Renal pelvis (tissue), 12 donors: ENCODE measurements at places on chromosomes 4 and X. TPM values are rescaled to one million over a fixed set of nuclear protein-coding genes. Genes with fewer than 3 reads are reported as not detected.
A peak's percentile ranks its signal among the peaks of the same experiment; 100 is the strongest.

GRCh38 chrX:153245288-153245731 is 66.2 kb downstream of the MAGEA1 start:
- peak; percentile 17 for DNase-seq

GPR78 gene
- polyA plus RNA-seq = 0.37 TPM

GRCh38 chr4:42915484-42915883 is 23.0 kb downstream of the GRXCR1 start:
- no peak for DNase-seq

- peak; percentile 53 for DNase-seq
Observed at GRCh38 chr4:19693936-19694570, 557.7 kb upstream of the SLIT2 start.

DNA sequence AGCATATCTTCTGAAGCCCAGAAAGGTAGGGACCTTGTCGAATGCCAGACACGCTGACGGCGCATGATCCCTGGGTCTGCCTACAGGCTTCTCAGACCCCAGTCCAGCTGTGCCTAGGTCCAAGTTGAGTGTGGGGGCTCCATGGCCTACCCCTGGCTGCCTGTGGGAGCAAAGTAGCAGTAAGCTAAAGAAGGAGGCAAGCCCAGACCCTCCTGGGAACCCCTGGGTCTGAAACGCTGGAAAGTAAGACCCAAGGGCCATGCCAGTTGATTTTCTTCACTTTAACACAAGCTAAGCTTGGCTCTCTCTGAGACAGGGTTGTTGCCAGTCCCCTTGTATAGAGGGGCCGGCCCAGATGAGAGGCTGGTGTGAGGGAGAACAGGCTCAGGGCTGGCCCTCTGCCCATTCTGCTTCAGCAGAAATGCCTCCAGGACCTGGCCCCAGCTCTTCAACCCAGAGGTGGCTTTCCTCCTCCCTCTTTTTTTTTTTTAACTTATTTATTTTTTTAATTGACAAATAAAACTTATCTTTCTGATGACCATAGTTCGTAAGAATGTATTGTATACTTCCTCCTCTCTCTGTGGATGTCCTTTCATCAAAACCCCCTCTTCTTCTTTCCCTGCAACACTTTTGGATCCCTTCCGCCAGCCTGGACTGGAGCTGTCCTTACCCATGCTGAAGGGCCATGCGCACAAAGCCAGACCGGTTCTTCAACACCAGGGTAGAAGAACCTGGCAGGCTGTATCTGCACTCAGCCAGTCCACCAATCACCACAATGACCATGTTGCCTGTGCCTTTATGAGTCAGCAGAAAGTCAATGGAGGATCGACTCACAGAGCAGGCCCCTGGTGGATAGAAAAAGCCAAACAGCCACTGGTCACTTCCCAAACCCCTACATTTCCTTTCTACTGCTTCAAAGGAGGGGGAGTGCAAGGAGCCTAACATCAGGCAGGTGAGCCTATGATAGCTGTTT is 7.1 kb downstream of the AWAT2 start:
- DNase-seq = no peak

SLC25A5 gene
- 349 TPM for polyA plus RNA-seq

- no peak for DNase-seq
Observed at GRCh38 chr4:55347610-55348228, 1.7 kb downstream of the SRD5A3 start.

IBSP gene
- not detected for polyA plus RNA-seq

DNA sequence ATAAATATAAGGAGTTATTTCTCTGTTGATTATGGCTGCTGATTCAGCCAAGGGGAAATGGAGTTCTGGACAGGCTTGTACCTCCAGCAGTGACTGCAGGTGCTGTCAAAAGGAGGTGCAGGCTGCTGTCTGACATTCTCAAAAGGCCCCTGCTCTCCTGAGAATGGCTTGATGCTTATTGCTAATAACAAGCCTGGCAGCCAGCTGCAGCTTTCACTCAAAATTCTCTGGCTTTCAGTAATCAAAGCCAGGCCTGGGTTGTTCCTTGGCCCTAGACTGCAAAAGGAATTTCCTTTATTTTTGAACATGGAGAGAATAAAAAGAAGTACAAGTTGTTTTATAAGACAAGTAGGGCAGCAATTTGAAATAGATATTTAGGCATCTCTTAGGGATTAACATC is 575.9 kb downstream of the MID1IP1 start:
- no peak for DNase-seq

DNA sequence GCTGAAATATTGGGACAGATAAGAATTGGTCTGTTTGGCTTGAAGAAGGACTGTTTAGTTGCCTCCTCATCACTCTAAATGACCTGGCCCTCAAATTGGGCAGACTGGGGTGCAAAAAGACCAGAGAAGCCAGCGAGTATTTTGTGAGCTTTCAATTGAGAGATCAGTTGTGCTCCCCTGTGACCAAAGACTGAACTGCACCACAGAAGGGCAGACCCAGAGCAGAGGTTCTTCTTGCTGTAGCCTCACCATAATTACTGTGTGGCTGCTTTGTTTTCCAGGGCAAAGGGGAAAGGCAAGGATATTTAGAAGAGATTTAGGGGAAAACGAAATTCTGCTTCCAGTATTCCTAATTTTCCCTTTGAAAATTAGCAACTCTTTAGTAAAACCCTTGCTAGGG is 104.0 kb upstream of the MBNL3 start:
- DNase-seq = no peak

DNA sequence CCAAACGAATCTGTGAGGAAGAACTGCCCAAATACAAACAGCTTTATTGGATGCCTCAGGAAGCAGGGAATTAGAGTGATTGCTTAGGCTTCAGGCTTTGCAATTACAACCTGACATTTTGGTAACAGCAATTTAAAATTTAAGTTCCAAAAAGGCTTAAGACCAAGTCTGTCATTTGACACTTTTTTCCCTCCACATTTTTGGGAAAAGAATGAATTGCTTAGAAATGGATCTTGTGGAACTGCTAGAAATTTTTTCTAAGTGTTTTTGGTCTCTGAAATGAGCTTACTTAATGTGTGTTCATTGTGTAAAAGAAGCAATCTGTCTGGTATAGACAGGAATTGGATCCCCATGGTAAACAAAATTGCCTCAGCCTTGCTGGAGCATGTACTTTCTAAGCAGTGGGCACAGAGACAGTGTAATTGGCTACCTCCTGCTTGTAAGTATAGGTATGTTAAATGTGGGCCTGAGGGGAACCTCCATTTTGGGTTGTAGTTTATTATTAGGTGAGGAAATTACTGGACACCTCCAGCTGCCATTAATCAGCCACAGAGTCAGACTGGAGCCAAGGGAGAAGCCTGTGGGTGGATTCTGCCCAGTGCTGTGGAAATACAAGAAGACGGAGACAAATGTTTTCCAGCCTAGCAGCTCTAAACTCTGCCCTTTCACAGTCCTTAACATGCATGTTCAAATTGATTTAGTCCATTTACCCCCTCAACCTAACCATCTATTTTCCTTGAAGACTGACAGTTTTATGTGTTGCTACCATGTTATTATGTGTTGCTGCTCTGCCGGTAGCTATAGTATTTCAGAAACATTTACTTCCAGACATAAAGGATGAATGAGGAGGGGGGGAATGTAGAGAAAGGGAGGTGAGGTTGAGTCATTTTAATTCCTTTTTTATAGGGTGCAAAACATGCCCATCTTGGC is 473.0 kb downstream of the SPRY1 start:
- peak; percentile 85 for DNase-seq

- no peak for DNase-seq
Observed at GRCh38 chrX:71911731-71912050, 1.0 kb downstream of the NHSL2 start.

MAGEB10 gene
- polyA plus RNA-seq = not detected

DNA sequence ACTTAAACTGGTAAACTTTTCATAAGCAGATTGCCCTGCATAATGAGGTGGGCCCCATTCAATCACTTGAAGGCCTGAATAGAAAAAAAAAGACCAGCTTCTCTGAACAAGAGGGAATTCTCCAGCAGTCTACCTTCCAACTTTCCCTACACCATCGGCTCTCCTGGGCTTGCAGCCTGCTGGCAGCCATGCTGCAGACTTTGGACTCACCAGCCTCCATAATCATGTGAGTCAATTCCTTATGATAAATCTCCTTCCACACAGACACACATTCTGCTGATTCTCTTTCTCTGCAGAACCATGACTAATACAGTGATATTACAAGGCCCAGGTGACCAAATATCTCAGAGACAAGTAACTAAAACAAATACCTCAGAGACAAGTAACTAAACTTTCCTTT is 113.8 kb upstream of the WDR17 start:
- no peak for DNase-seq

DNA sequence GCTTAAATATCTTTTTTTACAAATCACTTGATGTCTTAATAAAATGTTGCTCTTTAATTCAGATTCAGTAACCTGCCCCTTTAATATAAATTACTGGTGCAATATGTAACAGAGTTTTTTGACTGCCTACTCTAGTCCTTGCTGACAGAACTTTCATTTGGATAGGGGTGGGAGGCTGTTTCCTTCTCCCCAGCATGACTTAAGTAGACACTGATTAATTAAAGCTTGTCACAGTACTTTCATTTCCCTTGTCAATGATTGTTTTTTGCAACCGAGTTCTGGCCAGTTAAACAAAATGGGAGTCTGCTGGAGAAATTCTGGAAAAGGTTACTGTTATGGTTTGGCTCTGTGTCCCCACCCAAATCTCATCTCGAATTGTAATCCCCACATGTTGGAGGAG is 37.3 kb upstream of the BBS12 start:
- DNase-seq = no peak

GRCh38 chr4:121951521-121952110 is at the start of gene TRPC3:
Gene TRPC3, minus strand, starts transcription at chr4:121952060. Its CDS starts 380 bp downstream, at chr4:121951680.
- DNase-seq = peak; percentile 22

- DNase-seq = no peak
Observed at GRCh38 chr4:87677731-87678130, 27.7 kb downstream of the DMP1 start.

SYNPO2 gene
- polyA plus RNA-seq = 12.9 TPM

DNA sequence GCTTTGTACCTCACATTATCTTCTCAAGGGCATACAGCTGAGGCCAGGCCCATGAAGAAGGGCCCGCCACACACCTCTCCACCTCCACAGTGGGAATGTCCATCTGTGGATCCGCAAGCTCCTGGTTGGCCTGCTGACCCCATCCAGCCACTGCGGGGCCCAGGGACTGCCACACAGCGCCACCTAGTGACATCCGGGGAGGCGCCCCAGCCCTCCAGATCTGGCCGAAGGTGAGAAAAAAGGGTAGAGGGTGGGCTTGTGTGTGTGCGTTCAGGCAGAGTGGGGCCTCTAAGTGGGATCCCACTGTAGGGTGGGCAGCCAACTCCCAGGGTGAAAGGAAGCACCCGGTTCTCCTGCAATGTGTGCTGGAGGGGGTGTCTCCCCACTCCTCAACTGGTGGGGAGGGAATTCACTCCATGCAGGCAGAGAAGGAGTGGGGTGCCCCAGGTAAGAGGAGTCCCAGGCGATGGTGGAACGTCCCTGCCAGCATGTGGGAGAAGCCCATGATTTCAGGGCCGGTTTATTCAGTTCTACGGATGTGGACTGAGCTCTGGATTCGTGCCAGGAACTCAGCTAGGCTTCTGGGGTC is 117.3 kb downstream of the ENPP6 start:
- DNase-seq = no peak

DNA sequence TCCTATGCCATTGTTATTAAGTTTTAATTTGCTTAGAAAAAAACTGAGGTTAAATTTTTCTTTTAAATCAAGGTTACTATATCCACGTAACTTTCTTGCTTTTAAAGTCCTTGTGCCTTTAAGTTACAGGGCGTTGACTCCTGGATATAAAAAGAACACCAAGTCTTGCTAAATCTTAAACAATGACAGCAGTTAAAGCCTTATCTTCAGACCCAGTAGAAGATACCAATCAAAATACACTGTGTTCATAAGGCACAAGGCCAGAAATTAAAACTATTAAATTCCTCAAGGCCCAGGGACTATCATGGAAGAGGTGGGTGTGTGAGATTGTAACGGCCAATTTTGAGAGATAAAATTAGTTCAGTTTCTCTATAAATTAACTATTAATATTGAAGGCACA is 60.4 kb downstream of the PAGE2 start:
- DNase-seq = no peak

TEX13C gene
- 0.04 TPM for polyA plus RNA-seq

- DNase-seq = no peak
Observed at GRCh38 chr4:138003248-138003647, 238.9 kb downstream of the SLC7A11 start.

DNA sequence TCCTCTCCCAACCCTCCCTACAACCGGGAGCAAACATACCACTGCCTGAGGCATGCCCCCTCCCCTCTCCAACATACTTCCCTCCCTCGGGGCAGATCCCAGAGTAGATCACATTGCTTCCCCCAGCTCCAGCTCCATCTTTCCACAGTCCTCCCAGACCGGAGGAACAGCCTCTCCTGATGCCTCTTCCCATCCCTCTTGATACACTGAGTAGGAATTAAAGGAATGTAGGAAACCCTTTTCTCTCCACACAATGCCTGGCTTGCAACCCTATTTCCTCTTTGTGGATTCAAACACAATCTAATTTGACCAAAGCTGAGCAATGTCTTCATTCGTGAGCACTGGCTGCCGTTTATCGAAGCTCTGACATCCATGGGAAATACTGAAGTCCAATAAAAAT is 339.8 kb downstream of the BCOR start:
- DNase-seq = no peak

DNA sequence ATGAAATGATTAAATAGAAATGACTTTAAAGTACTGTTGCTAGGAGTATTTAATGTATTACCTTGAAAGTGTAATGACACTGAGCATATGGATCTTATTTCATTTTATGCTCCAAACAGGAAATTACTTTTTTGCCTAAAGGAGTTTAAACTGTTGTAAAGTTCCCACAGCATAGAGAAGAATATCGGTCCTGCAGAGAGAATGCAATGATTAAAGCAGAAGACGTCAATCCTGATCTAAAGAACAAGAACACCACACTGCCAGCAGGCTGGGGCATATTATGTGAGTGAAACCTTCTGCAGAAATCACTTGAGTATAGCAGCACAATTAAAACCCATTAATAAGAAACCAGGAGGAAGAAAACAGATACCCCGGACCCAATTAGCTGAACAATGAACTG is 72.8 kb upstream of the CAMK2D start:
- DNase-seq = no peak
